A549 treated with Mapracorat at 1 μM for 4 hours (cell line): ENCODE measurements at places on chromosomes 1 and 21. TPM values are rescaled to one million over a fixed set of nuclear protein-coding genes. Genes with fewer than 3 reads are reported as not detected.

Gene UTS2
- not detected in 5 replicates for total RNA-seq

Gene DCDC2B
- total RNA-seq = not detected in 5 replicates

Gene PCP4
- not detected in 5 replicates for total RNA-seq

Gene OLIG2
- not detected in 5 replicates for total RNA-seq

Gene PTPN22
- total RNA-seq = not detected in 5 replicates

Gene KCNK1
- 15.8 to 25.2 TPM (median 18.4 TPM) in 5 replicates for total RNA-seq

Gene NBPF19
- total RNA-seq = 5.8 to 7.6 TPM (median 6.2 TPM) in 5 replicates

Gene ICOSLG
- 2.9 to 4.4 TPM (median 4.0 TPM) in 5 replicates for total RNA-seq

Gene OR2L13
- not detected in 5 replicates for total RNA-seq

Gene LYST
- total RNA-seq = 4.1 to 4.9 TPM (median 4.2 TPM) in 5 replicates

Gene TRIM58
- not detected in 5 replicates for total RNA-seq

Gene RAP1GAP
- 8.1 to 11.4 TPM (median 10.8 TPM) in 5 replicates for total RNA-seq

Gene SPATA1
- total RNA-seq = 1.0 to 1.9 TPM (median 1.1 TPM) in 3 of 5 replicates, not detected in the others

Gene RNU1-3
- total RNA-seq = not detected in 5 replicates

Gene NBPF11
- 4.2 to 5.4 TPM (median 4.7 TPM) in 5 replicates for total RNA-seq

Gene CELA3A
- total RNA-seq = not detected in 5 replicates

Gene CFAP141
- total RNA-seq = not detected in 5 replicates

Gene LCA5L
- 1.7 to 1.9 TPM (median 1.8 TPM) in 5 replicates for total RNA-seq

Gene APCS
- not detected in 5 replicates for total RNA-seq

Gene DNALI1
- total RNA-seq = 0.06 to 0.26 TPM (median 0.18 TPM) in 4 of 5 replicates, not detected in the other

Gene NEGR1
- not detected in 5 replicates for total RNA-seq

Gene STIL
- total RNA-seq = 8.6 to 10.6 TPM (median 9.9 TPM) in 5 replicates

Gene EDARADD
- 2.8 to 4.2 TPM (median 3.4 TPM) in 5 replicates for total RNA-seq

Gene SLC25A34
- 0.19 to 0.53 TPM (median 0.30 TPM) in 5 replicates for total RNA-seq

Gene GJA5
- total RNA-seq = 0.05 TPM in 1 of 5 replicates, not detected in the others

Gene PDE4B
- 7.0 to 8.5 TPM (median 7.3 TPM) in 5 replicates for total RNA-seq
